Activated naive CD4-positive, alpha-beta T cell treated with anti-CD3 and anti-CD28 coated beads for 36 hours (primary cell): ENCODE measurements at places on chromosomes 3 and 15.
A peak's percentile ranks its signal among the peaks of the same experiment; 100 is the strongest.

DNA sequence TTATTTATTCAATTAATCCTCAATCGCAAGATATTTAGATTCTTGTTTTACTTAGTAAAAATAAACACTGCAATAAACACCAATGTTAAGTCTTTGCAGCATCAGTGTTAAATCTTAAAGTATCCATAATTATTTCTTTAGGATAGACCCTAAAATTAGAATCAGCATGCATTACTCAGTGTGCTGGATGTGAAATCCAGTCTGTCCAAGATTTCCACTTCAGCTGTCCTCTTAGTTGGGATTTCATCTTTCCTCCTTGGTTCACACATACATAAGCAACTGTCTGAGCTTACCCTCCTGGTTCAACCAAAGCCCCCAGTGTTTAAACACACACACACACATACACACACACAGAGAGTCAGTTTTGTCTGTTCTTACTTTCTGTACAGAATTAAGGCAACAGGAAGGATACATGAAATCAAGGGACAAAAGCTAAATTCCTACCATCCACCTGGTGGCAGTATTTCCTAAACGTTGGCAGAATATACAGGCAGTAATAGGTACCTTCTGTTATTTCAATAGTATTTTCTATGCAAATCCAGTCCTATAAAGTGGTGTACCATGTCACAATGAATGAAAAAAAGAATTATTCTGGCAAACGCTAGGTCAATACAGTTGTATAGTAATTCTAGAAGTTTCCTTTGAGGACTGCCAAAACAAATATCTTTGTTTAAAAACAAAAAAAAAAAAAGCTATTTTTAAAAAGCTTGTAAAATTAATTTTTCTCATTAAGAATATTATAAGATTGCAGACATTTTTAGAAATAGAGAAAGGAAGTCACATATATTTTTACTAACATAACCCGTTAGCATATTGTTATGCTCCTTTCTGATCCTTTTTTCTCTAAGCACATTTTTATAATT, 27.3 kb upstream of the DMXL2 start:
- peak; percentile 60 for DNase-seq

DNA sequence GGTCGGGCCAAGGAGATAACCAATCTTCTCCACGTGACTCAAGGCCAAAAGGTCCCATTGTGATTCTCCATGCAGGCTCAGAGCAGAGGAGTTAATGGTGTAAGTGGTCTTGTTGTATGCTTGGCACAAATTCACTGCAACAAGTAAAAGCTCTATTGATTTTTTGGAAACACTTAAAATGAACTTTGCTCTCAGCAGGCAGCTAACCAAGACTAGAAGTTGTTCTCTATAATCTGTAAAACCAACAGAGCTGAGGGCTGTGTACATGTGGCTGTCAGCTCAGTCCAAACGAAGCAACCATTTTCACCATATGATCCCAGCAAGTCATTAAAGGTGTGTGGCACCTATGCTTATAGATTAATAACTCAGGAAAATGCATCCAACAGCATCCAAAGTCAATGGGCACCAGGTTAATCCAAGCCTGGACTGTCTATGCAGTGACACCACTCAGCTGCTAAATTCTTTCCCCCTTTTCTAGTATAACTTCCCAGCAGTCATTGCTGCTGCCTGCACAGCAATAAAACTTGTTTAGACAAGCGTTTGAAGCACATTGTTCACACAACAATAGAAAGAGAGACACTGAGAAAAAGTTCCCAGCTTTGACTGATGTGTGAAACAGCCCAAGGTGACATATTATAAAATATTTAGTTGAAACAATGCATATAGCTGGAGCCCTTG, 603.8 kb upstream of the ADAMTS9 start:
- no peak for DNase-seq

GRCh38 chr3:5229414-5229813, 41.9 kb downstream of the EDEM1 start:
- no peak for DNase-seq

GRCh38 chr3:50258979-50259378, 10.0 kb upstream of the SEMA3B start:
- DNase-seq, result no peak

DNA sequence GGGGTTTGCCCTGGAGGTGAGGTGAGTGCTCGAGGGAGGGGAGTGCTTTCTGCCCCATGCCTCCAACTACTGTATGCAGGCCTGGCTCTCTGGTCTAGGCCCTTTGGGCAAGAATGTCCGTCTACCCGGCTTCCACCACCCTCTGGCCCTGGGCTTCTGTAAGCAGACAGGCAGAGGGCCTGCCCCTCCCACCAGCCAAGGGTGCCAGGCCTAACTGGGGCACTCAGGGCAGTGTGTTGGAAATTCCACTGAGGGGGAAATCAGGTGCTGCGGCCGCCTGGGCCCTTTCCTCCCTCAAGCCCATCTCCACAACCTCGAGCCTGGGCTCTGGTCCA, 9.4 kb downstream of the DLL4 start:
- DNase-seq, result no peak

DNA sequence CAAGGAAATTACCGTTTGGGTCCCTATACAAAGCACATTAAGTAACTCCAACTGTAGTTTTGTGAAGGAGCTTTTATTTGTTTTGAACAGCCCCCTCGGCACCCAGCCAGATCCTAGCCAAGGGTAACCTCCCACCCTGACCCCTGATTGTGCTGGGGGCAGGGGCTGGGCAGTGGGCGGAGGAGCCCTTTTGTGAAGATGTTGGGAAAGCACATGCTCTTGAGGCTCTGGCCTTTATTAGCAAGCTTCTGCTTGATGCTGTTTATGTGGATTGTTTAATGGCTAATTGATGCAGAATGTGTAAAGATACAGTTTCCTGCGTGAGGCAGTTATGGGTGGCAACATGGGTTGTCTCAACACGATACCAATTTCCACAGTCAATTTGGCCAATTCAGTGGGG, 136.5 kb downstream of the MAP2K5 start:
- DNase-seq, result no peak

- no peak for DNase-seq
These were observed 973.6 kb downstream of the EPHA3 start for GRCh38 chr3:90080988-90081387.

GRCh38 chr3:72427624-72428023, 420.6 kb downstream of the SHQ1 start:
- DNase-seq, result no peak
